ENCODE measurements at places on chromosomes 2 and 18. TPM values are rescaled to one million over a fixed set of nuclear protein-coding genes. Genes with fewer than 3 reads are reported as not detected.

- DNase-seq, result no peak
Measured at GRCh38 chr18:7749510-7749981, 182.4 kb downstream of the PTPRM start.

DNA sequence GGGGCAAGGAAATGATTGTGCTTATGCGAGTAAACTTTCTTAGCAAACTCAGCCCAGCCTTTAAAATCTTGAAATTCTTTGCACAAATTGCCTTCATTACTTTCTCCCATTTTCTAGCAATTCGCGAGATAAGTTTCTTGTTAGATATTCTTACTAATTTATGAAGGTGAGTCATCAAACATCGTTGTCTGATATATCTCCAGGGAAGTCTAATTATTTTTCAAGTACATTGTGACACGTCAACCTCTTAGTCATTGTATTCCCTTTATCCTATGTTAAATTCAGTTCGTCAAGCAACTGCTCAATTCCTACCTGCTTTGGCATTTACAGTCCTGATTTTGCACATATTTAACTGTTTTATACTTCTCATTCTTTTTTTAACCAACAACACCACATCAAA, 854.5 kb upstream of the CRIM1 start:
- no peak for DNase-seq

Gene HRH4
- not detected for total RNA-seq

Gene ADAM23
- total RNA-seq, result 12.0 TPM

DNA sequence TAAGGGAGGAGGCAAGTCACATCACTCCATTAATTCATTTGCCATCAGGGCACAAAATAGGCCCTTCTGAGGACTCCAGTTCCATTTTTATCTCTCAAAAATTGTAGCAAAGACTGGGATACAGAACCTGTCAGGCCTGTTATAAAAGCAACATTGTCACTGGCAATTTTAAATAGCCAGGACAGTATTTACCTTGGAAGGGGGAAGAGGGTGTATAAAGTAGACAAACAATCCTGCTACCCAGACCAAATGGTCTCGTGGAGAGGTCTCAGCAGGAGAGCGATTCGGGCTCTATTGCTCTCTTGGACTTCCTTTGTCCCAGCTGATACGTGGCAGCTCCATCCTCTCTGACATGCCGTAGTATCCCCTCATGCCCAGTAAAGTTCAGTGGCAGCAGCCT, 740.3 kb upstream of the HS6ST1 start:
- DNase-seq, result no peak

DNA sequence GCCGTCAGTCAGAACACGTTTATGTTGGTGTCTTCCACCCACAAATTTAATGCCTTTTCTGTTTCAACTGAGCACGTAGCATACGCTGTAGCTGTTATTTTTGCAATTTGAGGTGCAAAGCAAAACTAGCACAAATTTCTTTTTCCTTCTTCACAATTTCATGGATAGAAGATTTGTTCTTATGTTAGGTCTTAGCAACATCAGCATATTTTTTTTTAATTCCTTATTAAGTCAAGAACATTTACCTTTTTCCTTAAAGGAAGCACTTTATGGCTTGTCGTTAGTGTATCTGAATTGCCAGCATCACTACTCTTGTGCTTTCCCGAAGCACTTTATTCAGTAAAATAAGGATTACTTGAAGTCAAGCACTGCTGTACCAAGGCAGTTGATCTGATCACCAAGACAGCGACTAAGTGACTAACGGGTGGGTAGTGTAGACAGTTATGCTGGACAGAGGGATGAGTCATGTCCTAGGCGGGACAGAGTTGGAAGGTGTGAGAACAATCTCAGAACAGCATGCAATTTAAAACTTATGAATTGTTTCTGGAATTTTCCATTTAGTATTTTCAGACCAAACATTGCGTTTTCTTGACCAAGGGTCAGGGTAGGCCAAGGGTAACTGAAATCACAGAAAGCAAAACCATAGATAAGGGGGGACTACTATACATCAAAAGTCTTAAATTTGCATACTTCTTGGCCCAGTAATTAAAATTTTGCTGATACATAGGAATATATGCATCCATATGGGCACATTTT, 13.3 kb downstream of the BABAM2 start:
- no peak for DNase-seq

DNA sequence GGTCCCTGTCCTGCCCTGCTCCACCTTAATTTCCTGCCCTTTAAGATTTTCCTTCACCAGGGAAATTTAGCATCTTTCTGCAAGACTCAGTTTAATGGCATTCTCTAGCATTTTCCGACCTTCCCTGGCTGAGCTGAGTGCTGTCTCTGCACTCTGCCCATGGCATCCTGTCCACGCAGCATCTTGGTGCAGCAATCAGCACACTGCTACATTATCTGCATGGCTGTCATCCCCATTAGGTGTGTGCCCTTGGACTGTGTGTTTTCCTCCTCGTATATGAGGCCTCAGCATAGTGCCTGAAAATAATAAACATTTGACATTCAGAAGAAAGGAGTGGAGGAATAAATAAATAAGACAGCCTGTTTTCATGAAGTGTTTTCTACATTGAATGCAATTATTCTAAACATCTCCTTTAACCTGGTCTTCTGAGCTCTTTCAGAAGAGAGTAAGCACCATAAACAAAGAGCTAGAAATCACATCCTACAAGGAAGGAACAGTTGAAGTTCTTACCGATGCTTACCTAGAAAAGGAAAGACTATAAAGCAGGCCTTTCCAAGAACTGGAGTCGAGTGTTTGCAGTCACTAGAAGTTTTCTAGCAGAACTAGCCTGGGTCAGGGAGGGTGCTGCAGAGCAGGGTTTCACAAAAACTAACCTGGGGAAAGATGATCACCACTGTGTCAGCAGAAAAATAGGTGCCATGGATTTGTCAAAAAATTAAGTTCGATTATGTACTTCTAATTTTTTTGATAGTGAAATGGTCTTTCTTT, 131.4 kb upstream of the ITGB6 start:
- DNase-seq, result no peak

DNA sequence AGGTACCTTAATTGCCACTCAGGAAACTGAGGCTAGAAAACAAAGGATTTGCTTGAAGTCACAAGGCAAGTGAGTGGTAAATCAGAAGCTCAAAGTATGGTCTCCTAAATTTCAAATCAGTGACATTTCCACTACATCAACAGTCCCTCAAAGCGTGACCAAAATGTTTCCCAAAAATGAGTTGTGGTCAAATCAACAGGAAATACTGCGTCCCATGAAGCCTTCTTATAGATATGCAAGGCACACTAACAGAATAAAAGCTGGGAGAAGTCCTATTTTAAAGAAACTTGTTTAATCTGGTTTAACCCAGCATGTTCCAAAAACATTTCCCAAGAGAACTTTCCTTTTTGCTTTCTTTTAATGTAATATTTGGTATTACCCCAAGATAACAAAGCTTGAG, 249.4 kb downstream of the EXOC6B start:
- no peak for DNase-seq

GRCh38 chr2:241842620-241843211, 16.0 kb downstream of the PDCD1 start:
- no peak for DNase-seq

DNA sequence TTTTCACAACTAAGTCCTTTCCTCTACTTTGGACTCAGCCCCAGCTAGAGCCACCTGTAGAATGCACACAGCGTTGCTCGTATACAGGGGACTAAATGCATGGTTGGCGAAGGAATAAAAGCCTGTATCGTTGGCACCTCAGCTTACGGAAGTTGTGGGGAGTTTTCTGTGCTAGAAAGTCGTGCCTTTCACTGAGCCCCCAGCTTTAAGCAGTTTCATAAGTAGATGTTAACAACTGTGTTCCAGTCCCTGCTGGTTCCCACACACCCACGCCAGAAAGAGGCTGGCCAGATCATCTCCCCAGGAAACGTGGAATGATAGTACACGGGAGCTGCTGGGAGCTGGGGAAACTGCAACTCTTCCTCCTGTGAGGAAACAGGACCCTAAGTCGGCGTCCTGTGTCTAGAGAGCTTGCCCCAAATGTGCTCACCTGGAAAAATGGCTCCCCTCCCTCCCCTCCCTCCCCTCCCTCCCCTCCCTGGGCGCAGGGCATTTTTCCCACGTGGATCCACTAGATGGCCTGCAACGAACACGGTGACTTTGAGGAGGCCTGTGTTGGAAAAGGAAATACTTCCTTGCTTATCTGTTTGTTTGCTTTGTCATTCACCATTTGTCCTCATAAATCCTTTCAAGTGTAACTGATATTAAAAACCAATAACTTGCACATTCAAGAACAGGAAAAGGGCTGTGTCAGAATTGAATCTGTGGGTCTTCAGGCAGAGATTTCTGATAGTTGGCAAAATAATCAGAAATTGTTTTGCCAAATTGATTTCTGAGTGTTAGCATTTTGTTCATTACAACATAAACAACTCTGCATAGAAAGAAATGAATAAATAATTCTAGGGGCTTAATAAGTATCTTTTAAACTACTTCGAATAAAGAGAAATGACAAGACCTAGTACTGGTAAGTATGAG, 43.9 kb upstream of the RFX8 start:
- peak; percentile 24 for DNase-seq

Gene SLC19A3
- 0.62 TPM for total RNA-seq

Gene ERFE
- total RNA-seq, result 0.41 TPM

- DNase-seq, result no peak
Measured at GRCh38 chr2:217919204-217919603, 83.6 kb downstream of the TNS1 start.

Gene LRP2
- 0.23 TPM for total RNA-seq

GRCh38 chr18:3120356-3120755, 99.4 kb downstream of the MYOM1 start:
- no peak for DNase-seq

GRCh38 chr2:152791979-152792378, 73.6 kb downstream of the ARL6IP6 start:
- no peak for DNase-seq

GRCh38 chr2:3125001-3125760, 252.4 kb downstream of the EIPR1 start:
- no peak for DNase-seq

DNA sequence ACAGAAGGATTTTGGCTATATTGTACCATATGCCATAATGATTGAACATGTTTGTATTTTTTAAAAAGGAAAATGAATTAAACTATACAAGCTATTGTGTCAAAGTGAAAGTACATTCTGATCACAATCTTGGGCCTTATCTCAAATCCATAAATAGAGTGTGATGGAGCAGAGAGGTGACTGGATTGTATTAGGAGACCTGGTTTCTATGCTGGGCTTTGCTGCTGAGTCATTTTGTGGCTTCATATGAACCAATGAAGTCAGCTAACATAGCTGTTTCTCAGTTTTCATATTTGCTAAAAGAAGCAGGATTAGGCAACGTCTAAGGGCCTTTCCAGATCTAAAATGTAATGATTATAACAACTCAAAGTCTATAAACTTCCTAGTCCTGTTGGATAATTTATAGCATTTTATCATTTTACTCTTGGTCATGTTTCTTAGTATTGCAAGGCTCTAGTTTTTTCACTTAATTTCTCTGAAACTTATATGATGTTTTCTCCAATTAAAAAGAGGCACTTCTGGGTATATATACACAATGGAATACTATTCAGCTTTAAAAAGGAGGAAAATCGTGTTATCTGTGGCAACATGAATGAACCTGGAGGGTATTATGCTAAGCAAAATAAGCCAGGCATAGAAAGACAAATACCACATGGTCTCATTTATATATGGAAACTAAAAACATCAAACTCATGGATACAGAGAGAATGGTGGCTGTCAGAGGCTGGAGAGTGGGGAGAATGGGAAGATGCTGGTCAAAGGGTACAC, 112.3 kb downstream of the MEP1B start:
- no peak for DNase-seq

DNA sequence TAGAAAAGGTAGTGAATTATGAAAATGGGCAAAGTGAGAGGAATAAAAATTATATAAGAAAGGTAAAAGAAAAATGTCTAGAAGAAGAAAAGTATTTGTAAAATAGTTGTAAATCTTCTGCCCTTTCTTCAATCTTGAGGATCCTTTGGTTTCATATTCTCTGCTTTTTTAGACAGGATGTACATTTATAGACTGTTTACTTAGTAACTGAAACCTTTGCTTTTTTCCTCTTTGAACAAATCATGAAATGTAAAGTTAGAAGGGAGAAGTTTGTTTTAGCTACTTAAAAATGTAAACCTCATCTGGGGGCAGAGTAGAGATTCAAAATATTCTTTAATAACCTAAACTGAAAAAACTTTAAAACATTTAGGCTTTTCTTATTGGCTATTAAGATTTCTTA, 150.4 kb upstream of the ITGA4 start:
- DNase-seq, result no peak

DNA sequence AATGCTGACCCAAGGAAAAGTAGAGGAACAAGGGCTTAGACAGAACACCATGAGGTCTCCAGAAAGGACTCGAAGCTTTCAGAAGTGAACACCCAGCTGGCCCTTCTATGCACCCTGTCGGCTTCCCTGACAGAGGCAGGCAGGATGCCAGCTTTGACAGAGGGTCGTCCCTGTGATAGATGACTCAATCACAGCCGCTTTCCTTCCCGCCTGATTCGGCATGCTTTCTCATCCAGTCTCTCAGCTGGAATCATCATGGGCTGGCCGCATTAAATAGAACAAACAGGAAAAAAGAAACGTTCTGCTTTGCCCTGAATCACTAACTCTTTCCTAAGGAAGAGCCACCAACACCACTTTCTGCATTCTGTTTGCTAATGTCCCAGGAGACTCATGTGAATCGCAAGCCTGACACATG, 140.3 kb upstream of the RAB12 start:
- no peak for DNase-seq

GRCh38 chr2:188199716-188200128, 92.0 kb upstream of the GULP1 start:
- no peak for DNase-seq

- DNase-seq, result no peak
Measured at GRCh38 chr2:46666044-46666679, 186.8 kb downstream of the TMEM247 start.

DNA sequence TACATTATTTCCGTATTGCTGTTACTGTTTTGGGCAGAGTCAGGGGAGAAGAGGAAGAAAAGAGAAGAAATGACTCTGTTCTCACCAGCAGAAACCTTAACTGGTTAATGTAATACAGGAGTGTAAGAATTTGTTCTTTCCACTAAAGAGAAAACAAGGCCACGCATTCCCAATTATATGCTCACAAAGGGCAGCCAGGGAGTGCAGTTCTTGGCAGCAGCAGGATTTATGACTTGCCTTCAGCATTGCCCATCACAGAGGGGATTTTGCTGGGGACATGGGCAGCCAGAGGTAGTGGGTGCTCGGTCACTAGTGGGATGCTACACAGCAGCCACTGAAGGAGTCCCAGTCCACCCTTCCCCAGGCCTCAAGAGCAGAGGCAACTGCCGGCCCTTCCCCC, 18.4 kb downstream of the MREG start:
- DNase-seq, result no peak

DNA sequence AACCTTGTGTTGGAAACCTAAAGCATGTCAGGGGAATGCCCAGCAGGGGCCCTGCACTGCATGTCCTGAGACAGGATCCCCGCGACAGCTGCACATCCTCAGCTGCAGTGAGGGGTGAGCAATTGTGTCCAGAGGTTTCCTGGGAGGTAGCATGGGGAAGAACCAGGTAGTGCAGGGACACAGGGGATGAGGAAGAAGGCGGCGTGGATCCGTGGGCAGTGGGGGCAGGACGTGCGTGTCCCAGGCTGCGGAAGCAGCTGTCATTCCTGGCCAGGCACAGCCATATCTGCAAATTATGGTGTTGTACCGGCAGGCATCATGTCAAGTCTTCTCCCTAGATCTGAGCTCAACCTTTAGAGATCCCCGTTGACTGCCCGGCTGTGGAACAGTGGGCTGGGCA, 238.2 kb upstream of the MYT1L start:
- no peak for DNase-seq
